ENCODE measurements at places on chromosomes 1 and 21.

DNA sequence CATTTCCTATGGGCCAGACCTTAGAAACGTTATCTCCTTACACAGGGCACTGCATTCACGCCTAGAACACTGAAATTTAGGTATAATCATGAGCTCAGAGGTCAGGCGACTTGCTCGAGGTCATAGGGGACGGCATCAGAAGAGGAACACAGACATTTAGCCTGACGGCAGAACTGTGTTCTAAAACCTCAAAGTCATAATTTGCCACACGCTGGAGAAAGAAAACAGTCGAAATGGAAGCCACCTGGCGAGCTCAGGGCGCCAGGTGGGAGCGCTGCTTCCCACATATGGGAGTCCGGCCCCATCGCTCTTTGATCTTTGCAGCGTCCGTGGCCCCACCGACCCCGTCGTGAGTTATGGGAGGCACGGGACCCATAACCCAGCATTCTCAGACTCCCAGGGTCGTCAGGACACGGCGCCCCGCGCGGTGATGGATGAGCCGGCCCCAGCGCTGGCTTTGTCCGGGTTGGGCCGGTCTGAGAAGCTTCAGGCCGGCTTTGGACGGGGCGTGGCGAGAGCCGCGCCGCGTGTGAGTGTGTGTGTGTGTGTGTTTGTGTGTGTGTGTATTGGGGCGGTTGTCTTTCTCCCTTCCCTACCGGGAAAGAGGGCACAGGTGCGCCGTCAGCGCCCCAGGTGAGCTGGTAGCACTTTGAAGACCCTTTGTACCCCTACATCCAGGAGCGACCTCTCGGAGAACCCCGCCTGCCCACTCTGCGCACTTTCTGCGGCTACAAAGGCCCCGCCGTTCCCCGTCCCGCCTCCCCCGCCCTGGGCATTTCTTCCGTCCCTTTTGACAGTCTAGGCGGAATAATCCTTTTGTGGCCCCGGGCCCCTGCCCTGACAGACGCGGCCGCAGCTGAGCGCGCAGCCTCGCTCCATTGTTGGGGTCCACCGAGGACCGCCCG is 861 bp upstream of the DRAXIN start:
- peak; percentile 67 for DNase-seq

DNA sequence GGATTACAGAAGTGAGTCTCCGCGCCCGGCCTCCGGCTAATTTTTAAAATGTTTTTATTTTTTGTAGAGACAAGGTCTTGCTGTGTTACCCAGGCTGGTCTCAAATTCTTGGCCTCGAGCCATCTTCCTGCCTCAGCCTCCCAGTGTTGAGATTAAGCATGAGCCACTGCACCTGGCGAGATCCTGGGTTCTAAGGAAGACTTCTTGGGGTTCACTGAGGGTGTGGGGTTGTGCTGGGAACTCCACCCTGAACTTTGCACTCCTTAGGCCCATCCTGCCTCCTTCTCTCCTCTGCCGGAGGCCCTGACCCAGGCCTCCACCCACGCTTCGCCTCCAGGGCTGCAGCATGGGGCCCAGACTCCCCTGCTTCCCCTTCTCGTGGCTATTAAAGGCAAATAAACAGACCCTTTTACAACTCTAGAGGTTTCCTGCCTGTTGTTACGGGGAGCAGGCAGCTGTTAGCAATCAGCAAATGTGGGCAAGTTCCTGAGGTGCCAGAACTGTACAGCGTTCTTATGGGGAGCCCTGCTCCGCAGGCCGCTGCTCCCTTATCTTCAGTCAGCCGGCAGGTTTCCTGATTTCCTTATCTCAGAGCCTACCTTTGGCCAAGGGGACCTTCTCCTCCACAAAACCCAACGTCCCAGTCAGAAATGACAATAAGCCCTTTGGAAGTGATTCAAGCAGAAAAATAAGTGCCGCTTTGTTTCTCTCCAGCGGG is 41.0 kb upstream of the LIN9 start:
- DNase-seq, result peak; percentile 26

DNA sequence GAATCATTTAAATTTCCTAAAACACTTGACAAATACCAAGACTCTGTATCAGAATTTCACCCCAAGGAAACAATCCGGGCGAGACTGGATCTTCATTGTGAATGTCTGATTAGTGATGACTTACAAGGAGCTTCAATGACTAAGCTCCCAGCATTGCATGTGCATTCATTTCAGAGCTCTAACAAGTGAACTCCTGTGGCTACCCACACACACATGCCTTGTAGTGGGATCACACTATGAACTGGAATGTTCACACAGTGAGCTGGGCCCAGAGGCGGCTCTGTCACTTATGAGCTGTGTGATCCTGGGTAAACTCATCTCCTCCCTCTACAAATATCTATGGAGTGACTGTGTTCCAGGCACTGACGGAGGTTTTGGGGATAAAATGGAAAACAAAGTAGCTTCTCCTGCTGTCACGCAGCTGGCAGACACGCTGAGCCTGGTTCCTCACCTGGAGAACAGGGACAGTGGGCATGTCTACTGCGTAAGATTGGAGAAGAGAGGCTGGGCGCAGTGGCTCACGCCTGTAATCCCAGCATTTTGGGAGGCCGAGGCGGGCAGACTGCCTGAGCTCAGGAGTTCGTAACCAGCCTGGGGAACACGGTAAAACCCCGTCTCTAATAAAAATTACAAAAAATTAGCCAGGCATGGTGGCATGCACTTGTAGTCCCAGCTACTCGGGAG is 56.9 kb downstream of the CLSTN1 start:
- no peak for DNase-seq

- DNase-seq, result peak; percentile 53
Observed at GRCh38 chr1:119582801-119583200, 65.3 kb downstream of the ZNF697 start.

DNA sequence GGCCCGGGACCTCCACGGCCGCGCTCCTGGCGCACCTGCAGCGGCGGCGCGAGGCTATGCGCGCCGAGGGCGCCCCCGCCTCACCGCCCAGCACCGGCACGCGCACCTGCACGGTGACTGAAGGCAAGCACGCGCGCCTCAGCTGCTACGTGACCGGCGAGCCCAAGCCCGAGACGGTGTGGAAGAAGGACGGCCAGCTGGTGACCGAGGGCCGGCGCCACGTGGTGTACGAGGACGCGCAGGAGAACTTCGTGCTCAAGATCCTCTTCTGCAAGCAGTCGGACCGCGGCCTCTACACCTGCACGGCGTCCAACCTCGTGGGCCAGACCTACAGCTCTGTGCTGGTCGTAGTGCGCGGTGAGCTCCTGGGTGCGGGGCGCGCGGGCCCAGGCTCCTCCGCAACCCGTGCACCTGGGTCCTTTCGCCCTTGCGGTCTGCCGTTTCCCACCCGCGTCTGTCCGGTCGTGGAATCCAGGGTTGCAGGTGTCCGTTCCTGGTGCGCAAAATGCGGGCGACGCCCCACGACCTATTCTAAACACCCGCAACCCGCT is 4.6 kb downstream of the OBSCN start:
- no peak for DNase-seq

GRCh38 chr1:173422456-173422976 is 54.6 kb upstream of the PRDX6 start:
- DNase-seq, result no peak

GRCh38 chr1:197307551-197307950 is 39.5 kb downstream of the CRB1 start:
- DNase-seq, result no peak

- no peak for DNase-seq
Observed at GRCh38 chr1:247825362-247825761, 1.4 kb upstream of the OR14A16 start.

DNA sequence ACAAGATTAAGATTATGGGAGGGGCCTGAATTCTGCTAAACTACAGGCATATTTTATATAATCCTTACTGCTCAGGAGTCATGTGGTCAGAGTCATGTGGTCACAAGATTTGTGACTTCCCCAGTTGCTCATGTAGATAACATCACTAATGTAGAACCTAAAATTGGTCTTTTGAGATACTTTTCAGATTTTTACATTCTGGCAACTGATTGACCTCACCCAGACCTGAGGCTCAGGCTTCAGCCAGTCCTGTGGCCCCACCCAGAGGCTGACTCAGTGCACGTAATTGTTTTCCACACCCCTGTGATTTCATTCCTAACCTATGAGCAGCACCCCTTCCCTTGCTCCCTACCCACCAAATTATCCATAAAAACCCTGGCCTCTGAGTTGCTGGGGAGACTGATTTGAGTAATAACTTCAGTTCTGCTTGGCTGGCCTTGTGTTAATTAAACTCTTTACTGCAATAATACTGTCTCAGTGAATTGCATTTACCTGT is 41.7 kb upstream of the ZNF326 start:
- DNase-seq, result no peak

DNA sequence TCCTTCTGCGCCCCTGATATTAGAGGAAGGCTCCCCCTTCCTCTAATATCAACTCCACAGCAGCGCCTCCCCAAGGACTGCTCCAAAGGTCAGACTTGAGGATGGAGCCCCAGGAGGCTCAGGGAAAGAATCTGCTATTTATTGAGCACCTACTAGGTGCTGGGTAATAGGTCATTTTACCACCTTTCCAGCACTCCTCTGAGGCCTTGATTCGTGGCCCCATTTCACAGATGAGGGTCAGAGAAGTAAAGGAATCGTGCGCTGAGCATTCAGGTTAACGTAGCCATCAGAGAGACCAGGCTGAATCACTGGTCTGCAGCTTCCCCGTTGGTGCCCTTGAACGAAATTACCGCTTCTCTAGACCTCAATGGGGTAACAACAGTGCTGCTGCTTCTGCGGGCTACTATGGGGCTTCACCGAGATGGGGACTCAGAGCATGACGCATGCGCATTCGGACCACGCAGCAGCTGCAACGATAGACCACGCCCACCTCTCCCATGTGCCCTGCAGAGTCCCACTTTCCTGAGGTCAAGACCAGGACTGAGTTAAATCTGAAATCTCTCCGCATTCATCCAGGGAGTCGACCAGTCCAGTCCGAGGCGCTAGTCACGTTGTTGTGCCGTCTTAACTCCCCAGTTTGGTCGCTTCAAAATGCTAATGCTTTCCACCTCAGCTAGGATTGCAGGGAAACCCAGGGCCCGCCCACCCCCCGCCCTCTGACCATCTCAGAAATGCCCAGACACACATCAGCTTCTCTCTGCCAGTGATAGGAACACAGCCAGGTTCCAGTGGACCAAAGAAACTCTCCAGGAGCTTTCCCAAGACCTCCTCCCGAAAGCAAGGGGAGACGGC is 12.9 kb downstream of the CAMK2N1 start:
- DNase-seq, result no peak

DNA sequence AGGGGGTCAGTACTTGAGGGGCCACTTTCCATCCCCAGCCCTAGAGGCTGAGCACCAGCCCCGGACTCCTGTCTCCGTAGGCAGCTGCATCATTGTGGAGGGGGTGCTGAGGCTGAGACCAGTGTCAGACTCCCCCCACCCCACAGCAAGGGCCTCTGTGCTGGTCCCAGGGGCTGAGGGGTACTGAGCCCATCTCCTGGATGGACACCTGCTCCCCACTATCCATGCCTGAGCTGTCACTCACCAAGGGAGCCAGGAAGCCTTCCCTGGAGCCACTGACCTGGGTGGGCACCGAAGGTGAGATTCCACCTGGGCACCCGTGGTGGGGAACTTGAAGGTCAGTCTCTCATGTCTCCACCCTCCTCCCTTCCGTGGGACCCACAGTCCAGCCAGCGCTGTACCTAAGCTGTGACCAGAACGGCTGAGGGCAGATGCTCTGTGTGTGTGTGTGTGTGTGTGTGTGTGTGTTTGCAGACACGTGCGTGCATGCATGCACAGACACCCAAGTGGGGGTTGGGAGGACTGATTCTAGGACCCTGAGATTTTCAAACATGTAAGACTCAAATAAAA is 9.3 kb downstream of the DISP3 start:
- no peak for DNase-seq

- DNase-seq, result no peak
Observed at GRCh38 chr21:17053321-17053720, 459.5 kb upstream of the CXADR start.

DNA sequence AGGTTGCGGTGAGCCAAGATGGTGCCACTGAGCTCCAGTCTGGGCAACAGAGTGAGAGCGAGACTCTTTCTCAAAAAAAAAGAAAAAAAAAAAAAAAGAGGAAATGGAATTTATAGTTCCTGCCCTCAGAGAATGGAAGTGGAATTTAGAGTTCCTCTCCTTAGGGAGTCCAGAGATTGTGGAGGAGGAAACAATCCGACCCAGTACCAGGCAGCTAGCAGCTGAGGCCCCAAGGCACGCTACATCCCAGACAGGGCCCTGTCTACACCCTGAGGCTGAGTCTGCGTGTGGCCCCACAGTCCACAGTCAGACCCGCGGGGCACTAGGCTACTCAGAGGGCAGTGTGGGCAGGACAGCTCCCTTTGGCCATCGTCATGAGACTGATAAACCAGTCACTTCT is 1.9 kb upstream of the MFN2 start:
- no peak for DNase-seq

DNA sequence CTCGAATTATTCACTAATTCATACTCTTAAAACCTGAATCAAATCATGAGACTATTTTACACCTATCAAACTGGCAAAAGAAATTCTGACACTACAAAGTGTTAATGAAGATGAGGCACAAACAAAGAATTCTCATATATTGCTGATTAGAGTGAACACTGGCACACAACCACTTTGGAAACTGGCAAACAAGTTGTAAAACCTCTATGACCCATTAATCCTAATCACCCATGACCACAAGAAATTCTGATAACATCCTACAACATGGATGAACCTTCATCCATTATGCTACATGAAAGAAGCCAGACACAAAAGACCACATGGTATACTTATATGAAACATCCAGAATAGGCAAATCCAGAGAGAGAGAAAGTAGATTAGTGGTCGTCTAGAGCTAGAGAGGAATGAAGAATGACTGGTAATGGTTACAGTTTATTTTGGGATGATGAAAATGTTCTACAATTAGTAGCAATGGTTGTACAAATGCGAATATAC is 8.5 kb downstream of the GPBP1L1 start:
- no peak for DNase-seq

DNA sequence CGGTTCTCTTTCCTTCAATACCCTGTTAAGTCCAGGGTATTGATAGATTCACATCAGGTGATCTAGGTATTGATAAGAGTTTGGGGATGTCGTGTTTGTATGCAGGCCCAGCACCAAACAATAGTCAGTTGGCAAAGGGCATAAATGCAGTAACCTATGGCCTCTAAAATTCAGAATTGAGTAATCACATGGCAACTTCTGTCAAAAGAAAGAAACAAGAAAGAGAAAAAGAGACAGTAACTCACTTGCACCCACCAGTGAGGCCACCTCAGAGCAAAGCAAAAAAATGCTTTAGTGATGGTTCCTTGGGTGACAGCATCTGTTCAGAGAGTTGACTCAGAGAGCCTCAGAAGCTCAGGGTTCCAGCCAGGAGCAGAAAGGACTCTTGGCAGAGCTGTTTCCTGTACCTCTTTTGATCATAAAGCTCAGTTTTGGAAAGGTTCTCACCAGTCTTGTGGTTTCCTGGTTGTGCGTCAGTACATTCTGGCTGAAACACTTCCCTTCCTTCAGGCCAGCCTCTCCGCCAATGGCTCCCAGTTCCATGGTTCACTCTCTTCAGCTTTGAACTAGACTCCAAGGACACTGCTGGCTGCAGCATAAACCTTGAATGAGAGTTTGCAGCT is 70.1 kb upstream of the GORAB start:
- DNase-seq, result no peak

DNA sequence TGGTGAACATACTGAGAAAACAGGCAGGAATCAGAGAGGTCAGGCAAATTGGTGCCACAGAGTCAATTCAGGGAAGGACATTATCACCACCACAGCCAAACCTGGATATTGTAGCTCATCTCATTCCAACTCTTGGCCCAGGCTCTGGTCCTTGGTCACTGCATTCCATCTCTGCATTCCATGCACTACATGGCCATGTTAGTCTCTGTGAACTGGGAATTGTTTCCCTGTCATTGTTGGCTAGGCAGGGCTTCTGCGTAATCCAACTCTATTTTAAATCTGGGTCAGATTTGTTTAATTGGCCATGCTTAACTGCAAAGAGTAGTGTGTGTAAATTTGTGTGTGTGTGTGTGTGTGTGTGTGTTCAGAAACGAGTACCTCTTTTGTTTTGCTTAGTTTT is 837.6 kb upstream of the ADAMTS5 start:
- DNase-seq, result no peak
